PC-9 (cell line): ENCODE measurements at places on chromosomes 6 and 20.

GRCh38 chr6:26543953-26544352 is 5.8 kb downstream of the HMGN4 start:
- no peak for DNase-seq
- H3K4me1 ChIP-seq: peaks cover 9% of the 10 kb centered on the region
- H3K27me3 ChIP-seq: no peaks in the 10 kb centered on the region
- H3K27ac ChIP-seq: no peak overlapping the region
- H3K4me3 ChIP-seq: no peak overlapping the region

DNA sequence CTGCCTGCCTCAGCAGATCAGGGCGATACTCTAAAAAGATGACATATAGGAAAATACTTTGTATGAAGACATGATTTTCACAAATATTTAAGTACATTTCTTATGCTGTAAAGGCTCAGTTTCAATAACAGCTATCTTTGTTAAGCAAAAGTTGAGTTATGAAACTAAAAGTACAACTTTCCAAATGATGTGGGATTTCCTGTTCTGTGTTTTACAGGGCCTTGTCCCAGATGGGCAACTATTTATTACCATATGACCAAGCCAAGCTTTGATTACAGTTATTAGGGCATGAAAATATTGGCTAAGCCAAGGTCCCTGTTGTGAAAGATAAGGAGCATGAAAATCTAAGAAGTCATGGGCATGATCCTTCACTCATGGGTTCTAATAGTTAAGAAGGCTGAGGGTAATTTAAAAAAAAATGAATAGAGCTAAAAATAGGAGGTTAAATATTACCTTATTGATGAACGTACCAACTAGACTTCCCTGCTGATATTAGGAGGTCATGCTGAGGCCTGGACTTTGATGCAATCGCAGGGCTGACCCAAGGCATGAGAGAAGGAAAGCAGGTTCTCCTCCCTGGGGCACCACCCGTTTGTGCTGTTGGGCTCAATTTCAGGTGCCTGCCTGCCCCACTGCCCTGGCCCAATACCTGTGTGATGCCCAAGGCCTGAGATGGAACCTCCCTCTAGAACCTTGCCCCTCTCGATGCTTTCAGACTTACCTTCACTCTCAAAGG is 294.4 kb upstream of the PRDM1 start:
- peaks cover 38% of the 10 kb centered on the region for H3K4me1 ChIP-seq
- H3K4me3 ChIP-seq: no peak overlapping the region
- DNase-seq: no peak
- H3K36me3 ChIP-seq: no peaks in the 10 kb centered on the region
- H3K27me3 ChIP-seq: no peaks in the 10 kb centered on the region
- H3K27ac ChIP-seq: no peak overlapping the region

GRCh38 chr6:5712349-5713215 is 294.1 kb downstream of the NRN1 start:
- H3K36me3 ChIP-seq: no peaks in the 10 kb centered on the region
- no peaks in the 10 kb centered on the region for H3K4me1 ChIP-seq

- H3K27me3 ChIP-seq: no peaks in the 10 kb centered on the region
- H3K27ac ChIP-seq: no peak overlapping the region
- no peaks in the 10 kb centered on the region for H3K36me3 ChIP-seq
These were observed 32.3 kb downstream of the KCNQ5 start for GRCh38 chr6:72654071-72654621.

- H3K36me3 ChIP-seq: no peaks in the 10 kb centered on the region
- no peak overlapping the region for H3K4me3 ChIP-seq
- H3K27me3 ChIP-seq: no peaks in the 10 kb centered on the region
- H3K4me1 ChIP-seq: no peaks in the 10 kb centered on the region
- no peak for DNase-seq
- H3K27ac ChIP-seq: no peak overlapping the region
These were observed 212.0 kb downstream of the PLCB1 start for GRCh38 chr20:8344106-8344505.

GRCh38 chr6:29776684-29777083 is 50.9 kb upstream of the HLA-G start:
- no peaks in the 10 kb centered on the region for H3K27me3 ChIP-seq
- H3K27ac ChIP-seq: no peak overlapping the region
- no peaks in the 10 kb centered on the region for H3K4me1 ChIP-seq
- no peaks in the 10 kb centered on the region for H3K36me3 ChIP-seq

DNA sequence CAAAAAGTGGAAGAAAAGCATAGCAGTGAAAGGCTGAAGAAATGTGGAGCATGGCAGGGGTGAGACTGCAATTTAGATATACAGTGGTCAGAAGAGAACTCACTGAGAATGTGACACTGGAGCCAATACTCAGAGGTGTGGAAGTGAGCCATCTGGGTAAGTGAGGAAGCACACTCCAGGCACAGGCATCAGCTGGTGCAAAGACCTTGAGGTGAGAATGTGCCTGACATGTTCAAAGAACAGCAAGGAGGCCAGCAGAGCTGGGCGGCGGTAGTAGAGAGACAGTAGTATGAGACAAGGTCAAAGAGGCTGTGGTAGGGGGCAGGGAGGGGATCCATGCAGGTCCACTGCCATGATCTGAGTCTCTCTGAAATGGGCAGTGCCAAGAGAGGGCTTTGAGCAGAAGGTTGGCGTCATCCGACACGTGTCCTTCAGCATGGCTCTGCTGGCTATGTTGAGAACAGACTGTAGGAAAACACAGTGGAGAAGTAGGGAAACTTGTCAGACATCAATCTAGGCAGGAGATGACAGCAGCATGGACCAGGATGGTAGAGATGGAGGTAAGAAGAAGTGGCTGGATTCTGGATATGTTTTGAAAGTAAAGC is 84.4 kb downstream of the PLCG1 start:
- no peaks in the 10 kb centered on the region for H3K4me1 ChIP-seq
- H3K27me3 ChIP-seq: no peaks in the 10 kb centered on the region

- H3K27ac ChIP-seq: no peak overlapping the region
- DNase-seq: no peak
- no peaks in the 10 kb centered on the region for H3K27me3 ChIP-seq
- H3K4me3 ChIP-seq: no peak overlapping the region
These were observed 22.2 kb upstream of the TXLNB start for GRCh38 chr6:139313784-139314545.

DNA sequence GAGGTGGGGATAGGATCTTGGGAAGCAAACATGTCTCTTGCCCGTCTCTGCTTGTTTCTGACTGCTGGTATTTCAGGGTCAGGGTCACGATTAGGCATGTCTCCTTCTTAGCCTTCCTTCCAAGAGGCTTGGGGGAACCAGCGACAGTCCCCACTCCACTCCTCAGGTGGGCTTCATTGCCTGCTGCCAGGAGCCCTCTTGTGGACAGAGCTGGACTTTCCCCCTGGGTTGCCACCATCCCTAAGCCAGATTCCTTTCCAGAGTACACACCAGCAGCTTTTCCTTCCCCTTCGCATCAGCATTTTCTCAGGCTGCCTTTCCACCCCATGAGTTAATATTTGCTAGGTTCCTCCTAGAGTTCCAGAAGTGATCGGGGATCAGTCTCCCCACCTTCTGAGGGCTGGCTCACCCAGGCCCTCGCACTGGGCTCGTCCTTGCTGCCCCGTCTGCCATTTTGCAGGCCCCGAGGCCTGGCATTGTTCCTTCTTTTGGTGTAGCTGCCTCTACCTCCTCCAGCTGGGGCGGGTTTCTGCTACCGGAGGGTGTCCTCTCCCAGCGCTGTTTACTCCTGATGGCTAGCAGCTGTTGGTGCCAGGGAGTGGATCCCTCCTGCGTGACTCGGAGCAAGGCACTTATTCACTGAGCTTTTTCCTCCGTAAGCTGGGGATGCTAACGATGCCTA is 8.8 kb upstream of the C20orf144 start:
- H3K36me3 ChIP-seq: no peaks in the 10 kb centered on the region
- H3K27ac ChIP-seq: no peak overlapping the region
- no peak overlapping the region for H3K4me3 ChIP-seq
- no peaks in the 10 kb centered on the region for H3K27me3 ChIP-seq
- DNase-seq: no peak
- peaks cover 48% of the 10 kb centered on the region for H3K4me1 ChIP-seq

- no peaks in the 10 kb centered on the region for H3K27me3 ChIP-seq
- H3K4me1 ChIP-seq: no peaks in the 10 kb centered on the region
- H3K4me3 ChIP-seq: no peak overlapping the region
- H3K27ac ChIP-seq: no peak overlapping the region
- H3K36me3 ChIP-seq: peaks cover 71% of the 10 kb centered on the region
These were observed 137.2 kb downstream of the NCOA3 start for GRCh38 chr20:47638851-47639250.

GRCh38 chr6:132919045-132919860 is 104.9 kb downstream of the RPS12 start:
- H3K4me3 ChIP-seq: no peak overlapping the region
- peaks cover 17% of the 10 kb centered on the region for H3K4me1 ChIP-seq
- peak; percentile 82 for DNase-seq
- no peaks in the 10 kb centered on the region for H3K27me3 ChIP-seq

GRCh38 chr6:167721291-167721690 is 105.4 kb upstream of the AFDN start:
- no peaks in the 10 kb centered on the region for H3K36me3 ChIP-seq
- no peak overlapping the region for H3K4me3 ChIP-seq
- no peak overlapping the region for H3K27ac ChIP-seq

- H3K36me3 ChIP-seq: no peaks in the 10 kb centered on the region
- no peak overlapping the region for H3K4me3 ChIP-seq
- H3K27me3 ChIP-seq: peaks cover 94% of the 10 kb centered on the region
- H3K27ac ChIP-seq: no peak overlapping the region
- DNase-seq: no peak
These were observed 31.8 kb upstream of the MAFB start for GRCh38 chr20:40720826-40721225.

GRCh38 chr6:21402368-21402767 is 191.2 kb upstream of the SOX4 start:
- H3K27ac ChIP-seq: no peak overlapping the region
- no peaks in the 10 kb centered on the region for H3K4me1 ChIP-seq

DNA sequence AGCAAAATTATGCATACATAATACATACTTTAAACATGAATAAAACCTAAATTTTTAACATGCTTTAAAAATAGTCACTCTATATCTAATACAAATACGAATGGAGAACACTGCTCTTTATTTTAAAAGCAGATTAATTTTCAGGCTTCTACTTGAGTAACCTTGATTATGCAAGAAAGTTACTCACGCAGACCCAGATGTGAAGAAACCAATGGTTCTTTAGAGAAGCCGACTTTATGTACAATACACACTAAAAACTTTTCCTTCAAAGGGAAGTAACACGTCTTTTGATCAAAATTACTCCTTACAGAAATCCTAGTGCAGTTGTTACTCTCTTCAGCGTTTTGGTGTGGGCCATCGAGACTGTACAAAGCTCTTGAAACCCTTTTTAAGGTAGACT is 136.9 kb upstream of the SLC22A16 start:
- H3K4me3 ChIP-seq: no peak overlapping the region
- DNase-seq: no peak
- no peaks in the 10 kb centered on the region; the same call in 1 of the 2 replicates for H3K36me3 ChIP-seq

DNA sequence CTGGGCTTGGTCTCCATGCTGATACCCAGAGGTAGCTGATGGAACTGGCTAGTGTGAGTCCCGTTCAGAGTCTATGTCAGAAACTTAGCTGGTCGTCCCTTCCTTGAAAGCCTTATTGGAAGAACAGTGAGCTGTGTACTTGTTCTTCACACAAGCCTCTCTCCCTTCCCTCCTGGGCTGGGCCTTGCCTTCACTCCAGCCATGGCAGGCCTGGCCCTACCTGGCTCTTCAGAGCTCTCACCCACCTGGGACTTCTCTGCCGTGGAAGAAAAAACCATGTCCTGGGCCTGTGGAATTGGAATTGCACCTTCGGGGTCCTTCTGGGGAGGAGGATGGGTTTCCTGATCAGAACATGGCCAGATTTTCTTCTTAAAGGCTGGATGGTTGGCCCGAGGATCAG is 20.3 kb upstream of the ZNF831 start:
- no peak overlapping the region for H3K27ac ChIP-seq
- H3K4me3 ChIP-seq: no peak overlapping the region
- H3K4me1 ChIP-seq: no peaks in the 10 kb centered on the region

GRCh38 chr20:53402233-53403005 is 191.2 kb downstream of the ZNF217 start:
- H3K27me3 ChIP-seq: peaks cover 81% of the 10 kb centered on the region
- H3K27ac ChIP-seq: no peak overlapping the region
- H3K4me3 ChIP-seq: no peak overlapping the region
- H3K36me3 ChIP-seq: no peaks in the 10 kb centered on the region

DNA sequence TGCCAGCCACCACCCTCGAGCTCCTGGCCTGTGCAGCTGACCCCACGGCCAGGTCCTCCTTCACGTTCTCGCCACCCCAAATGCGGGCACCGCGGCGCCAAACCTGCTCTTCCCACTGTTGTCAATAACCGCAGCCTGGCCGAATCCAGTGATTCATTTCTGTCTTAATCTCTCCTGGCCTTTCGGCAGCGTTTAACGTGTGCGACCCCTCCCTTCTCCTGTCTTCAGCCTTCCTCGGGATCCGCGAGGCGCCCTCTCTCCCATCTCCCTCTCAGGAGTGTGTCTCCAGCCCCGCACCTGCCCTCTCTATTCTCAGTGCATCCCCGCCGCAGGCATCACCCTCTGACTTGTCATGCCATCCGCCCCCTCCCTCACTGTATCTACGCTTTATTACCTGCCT is 91.4 kb downstream of the THBS2 start:
- no peaks in the 10 kb centered on the region for H3K4me1 ChIP-seq
- no peak for DNase-seq
- no peak overlapping the region for H3K4me3 ChIP-seq
- H3K27me3 ChIP-seq: peaks cover 96% of the 10 kb centered on the region
- H3K27ac ChIP-seq: no peak overlapping the region
- no peaks in the 10 kb centered on the region for H3K36me3 ChIP-seq

GRCh38 chr6:156771761-156772160 is 5.4 kb upstream of the ARID1B start:
- no peaks in the 10 kb centered on the region for H3K27me3 ChIP-seq
- H3K27ac ChIP-seq: no peak overlapping the region
- no peak overlapping the region for H3K4me3 ChIP-seq

DNA sequence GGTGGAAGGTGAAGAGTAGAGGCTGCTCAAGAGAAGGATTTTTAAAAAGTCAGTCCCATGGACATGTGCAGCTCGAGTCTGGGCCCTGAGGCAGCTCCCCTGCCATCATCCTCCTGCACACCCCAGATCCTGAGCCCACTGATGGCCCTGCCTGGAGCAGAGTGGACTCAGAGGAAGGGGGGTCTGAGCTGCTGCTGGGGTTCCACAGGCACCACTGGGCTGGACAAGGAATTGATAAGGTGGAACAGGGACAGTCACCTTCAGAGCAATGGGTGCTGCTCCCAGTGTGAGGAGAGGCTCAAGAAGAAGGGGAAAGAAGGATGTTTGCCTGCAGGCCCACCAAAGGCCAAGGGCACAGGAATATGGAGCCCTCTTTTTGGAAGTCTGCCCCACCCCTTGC is 6.2 kb downstream of the ULBP2 start:
- no peak for DNase-seq
- no peaks in the 10 kb centered on the region for H3K36me3 ChIP-seq
- H3K27ac ChIP-seq: no peak overlapping the region
- H3K4me1 ChIP-seq: no peaks in the 10 kb centered on the region

DNA sequence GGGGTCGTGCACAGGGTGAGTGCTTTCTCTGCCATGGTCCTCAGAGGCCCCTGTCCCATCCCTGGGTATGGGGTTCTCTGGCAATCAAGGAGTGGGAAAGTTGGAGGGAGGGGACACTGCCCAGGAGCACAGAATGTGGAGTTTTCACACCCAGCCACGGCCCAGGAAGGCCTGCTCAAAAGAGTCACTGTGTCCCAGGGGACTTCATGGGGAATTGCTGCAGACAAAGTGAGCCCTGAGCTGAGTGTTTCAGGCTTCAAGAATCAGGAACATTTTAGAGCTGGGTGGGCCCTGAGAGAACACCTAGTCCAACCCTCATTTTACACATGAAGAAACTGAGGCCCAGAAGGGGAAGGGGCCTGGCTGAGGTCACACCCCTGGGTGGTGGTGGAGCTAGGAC is 5.7 kb downstream of the MAPK13 start:
- no peak overlapping the region for H3K27ac ChIP-seq
- no peak overlapping the region for H3K4me3 ChIP-seq
- H3K36me3 ChIP-seq: peaks cover 51% of the 10 kb centered on the region
- no peaks in the 10 kb centered on the region for H3K27me3 ChIP-seq

- no peak overlapping the region for H3K27ac ChIP-seq
- peaks cover 65% of the 10 kb centered on the region for H3K36me3 ChIP-seq
- peaks cover 62% of the 10 kb centered on the region for H3K4me1 ChIP-seq
- peak overlapping the region; percentile 97 for H3K4me3 ChIP-seq
These were observed 32.5 kb upstream of the PRND start for GRCh38 chr20:4689220-4689619.
